ENCODE measurements at places on chromosomes 7 and 10.

DNA sequence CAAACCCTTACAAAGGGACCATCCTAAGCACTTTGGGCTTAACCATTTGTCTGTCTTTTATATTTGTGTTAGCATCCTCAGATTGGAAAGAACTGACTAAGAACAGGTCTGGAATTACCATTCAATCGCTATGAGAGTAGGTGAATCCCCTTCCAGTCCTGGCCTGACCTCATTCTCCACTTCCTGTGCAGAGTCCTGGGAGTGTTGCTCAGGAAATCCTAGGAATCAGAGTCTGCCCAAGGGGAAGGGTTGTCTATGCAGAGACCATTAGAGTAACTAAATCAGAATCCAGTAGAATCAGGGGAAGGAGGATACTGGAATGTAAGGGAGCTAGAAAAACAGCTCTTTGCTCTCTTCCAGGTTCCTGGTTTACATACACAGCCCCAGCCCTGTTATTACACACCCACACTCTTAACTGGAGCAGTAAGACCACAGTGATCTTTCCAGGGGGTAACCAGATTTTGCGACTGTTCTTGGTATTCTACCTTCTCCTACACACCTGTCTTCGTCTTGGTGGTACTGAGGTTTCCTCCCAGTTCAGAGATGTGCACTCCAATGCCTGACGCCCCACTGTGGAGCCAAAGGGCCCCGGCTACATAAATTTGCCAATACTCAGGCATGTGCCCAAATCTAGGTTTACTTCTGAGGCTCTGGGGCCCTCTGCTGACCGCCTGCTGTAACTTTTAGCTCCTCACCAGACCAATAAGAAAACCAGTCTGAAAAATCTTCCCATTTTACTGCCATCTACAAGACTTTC lies 103.7 kb downstream of the RNF216 start:
- no peak overlapping the region for H3K27ac ChIP-seq
- no peaks in the 10 kb centered on the region for H3K4me1 ChIP-seq
- H3K4me3 ChIP-seq = no peak overlapping the region
- no peaks in the 10 kb centered on the region for H3K36me3 ChIP-seq
- peak; percentile 34 for DNase-seq

DNA sequence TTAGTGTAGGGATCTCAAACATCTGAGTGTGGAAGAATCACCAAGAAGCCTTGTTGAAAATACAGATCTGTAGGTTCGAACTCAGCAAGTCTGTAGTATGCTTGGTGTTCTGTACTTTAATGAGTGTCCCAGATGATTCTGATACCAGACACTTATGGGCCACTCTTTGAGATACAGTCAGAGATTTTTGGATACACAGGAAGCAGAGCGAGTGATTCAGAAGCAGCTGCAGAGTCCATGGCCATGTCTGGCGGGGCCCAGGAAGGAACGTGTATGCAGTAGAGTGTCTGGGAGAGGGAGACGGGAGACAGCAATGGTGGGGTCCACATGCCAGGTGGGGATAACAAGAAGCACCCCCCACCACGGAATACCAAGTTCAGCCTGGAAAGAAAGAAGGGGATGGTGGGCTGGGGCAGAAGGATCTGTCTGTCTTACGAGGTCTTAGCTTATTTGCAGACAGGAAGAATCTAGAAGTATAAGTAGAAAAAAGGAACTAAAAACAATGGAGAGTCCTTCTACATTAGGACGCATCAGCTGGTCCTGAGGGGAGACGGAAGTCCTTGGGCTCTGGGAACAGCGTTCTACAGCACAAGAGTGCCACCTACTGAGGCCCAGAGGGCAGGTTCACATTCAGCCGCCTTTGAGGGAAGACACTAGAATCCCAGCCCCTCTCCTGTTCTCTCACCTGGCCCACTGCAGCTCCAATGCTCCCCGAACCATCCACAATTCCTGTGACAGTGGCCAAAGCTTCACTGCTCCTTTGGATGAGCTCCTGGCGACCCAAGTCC lies 55.4 kb downstream of the SLC37A3 start:
- no peaks in the 10 kb centered on the region for H3K27me3 ChIP-seq
- peak; percentile 8 for DNase-seq
- peaks cover 10% of the 10 kb centered on the region for H3K36me3 ChIP-seq
- H3K27ac ChIP-seq = no peak overlapping the region

GRCh38 chr7:38574086-38574485 lies 57.1 kb downstream of the AMPH start:
- no peak overlapping the region for H3K4me3 ChIP-seq
- no peak for DNase-seq
- peaks cover 5% of the 10 kb centered on the region for H3K27me3 ChIP-seq
- no peak overlapping the region for H3K27ac ChIP-seq
- no peaks in the 10 kb centered on the region for H3K36me3 ChIP-seq

DNA sequence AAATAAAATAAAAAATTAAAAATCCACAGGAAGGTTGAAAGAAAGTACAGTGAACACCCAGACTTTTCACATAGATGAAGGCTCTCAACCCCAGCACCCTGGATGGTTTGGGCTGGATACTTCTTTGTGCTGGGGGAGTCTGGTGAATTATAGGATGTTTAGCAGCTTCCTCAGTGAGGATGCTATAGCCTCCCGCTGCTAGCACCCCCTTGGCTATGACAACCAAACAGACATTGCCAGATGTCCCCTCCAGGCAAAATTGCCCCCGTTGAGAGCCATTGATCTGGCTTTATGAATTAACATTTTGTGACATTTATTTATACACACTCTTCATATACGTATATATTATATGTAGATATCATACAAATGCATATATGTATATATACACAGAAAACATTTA lies 21.6 kb downstream of the SMKR1 start:
- H3K4me3 ChIP-seq = no peak overlapping the region
- H3K36me3 ChIP-seq = no peaks in the 10 kb centered on the region
- DNase-seq = no peak

- H3K4me1 ChIP-seq = peaks cover 77% of the 10 kb centered on the region
- H3K27ac ChIP-seq = peak overlapping the region; percentile 62
- H3K36me3 ChIP-seq = no peaks in the 10 kb centered on the region
- DNase-seq = peak; percentile 48
- no peaks in the 10 kb centered on the region for H3K27me3 ChIP-seq
These were observed 75.6 kb downstream of the CTBP2 start for GRCh38 chr10:125084614-125085257.

- peaks cover 8% of the 10 kb centered on the region for H3K27me3 ChIP-seq
- no peak overlapping the region for H3K4me3 ChIP-seq
- no peak for DNase-seq
- no peaks in the 10 kb centered on the region for H3K4me1 ChIP-seq
These were observed 183.7 kb downstream of the TRIL start for GRCh38 chr7:28774261-28774988.

GRCh38 chr10:99484626-99485581 lies 47.8 kb upstream of the NKX2-3 start:
- no peak for DNase-seq
- H3K36me3 ChIP-seq = no peaks in the 10 kb centered on the region
- peaks cover 27% of the 10 kb centered on the region for H3K27me3 ChIP-seq
- no peaks in the 10 kb centered on the region for H3K4me1 ChIP-seq
- no peak overlapping the region for H3K27ac ChIP-seq

DNA sequence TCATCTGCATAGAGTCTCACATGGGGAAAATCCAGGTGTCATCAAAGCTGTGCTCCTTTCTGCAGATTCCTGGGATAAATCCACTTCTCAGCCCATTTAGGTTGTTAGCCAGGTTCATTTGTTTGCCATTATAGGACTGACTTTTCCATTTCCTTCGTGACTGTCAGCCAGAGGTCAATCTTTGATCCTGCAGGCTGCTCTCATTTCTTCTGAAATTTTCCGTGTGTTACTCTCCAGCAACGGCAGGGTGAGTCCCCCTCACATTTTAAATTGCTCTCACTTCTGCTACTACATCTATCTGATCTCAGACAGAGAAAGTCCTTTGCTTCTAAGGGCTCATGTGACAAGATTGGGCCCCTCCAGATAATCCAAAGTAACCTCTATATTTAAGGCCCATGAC lies 150.7 kb upstream of the BET1 start:
- no peak overlapping the region for H3K27ac ChIP-seq
- no peak overlapping the region for H3K4me3 ChIP-seq
- H3K4me1 ChIP-seq = no peaks in the 10 kb centered on the region
- no peaks in the 10 kb centered on the region for H3K36me3 ChIP-seq
- DNase-seq = no peak

DNA sequence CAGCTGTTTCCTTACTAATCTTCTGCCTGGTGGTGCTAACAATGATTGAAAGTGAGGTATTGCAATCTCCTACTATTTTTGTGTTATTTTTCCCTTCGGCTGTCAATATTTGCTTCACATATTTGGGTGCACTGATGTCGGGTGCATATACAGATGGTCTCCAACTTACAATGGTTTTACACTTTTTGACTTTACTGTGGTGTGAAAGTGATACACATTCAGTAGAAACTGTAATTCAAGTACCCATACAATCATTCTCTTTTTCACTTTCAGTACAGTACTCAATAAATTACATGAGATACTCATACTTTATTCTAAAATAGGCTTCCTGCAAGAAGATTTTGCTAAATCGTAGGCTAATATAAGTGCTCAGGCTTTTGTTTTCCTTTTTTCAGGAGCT lies 73.2 kb downstream of the RNF216 start:
- H3K36me3 ChIP-seq = peaks cover 24% of the 10 kb centered on the region
- no peak overlapping the region for H3K27ac ChIP-seq
- H3K27me3 ChIP-seq = no peaks in the 10 kb centered on the region

DNA sequence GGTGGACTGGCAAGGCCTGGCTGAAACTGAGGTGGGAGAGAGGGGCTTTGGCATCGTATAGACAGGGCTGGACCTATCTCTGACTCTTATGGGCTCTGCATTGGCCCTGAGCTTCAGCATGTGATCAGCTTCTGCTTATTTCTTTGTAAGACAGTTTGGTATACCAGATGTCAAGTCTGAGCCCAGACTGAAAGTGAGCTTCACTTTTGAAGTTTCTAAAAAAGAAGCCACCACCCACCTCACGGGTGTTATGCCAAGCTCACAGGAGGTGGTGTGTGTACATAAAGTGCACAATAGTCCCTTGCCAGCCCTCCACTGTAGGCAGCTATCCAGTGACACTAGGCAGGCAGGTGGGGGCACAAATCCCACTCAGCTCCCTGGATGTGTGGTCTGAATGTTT lies 68.7 kb upstream of the SEPHS1 start:
- no peak overlapping the region for H3K27ac ChIP-seq
- H3K27me3 ChIP-seq = no peaks in the 10 kb centered on the region
- no peak for DNase-seq
- H3K36me3 ChIP-seq = no peaks in the 10 kb centered on the region
- H3K4me1 ChIP-seq = no peaks in the 10 kb centered on the region
- H3K4me3 ChIP-seq = no peak overlapping the region

- H3K27ac ChIP-seq = peak overlapping the region; percentile 1
- H3K4me1 ChIP-seq = peaks cover 80% of the 10 kb centered on the region
- no peak for DNase-seq
- H3K36me3 ChIP-seq = no peaks in the 10 kb centered on the region
- H3K27me3 ChIP-seq = no peaks in the 10 kb centered on the region
These were observed 13.9 kb downstream of the OSBPL3 start for GRCh38 chr7:24965831-24966708.

DNA sequence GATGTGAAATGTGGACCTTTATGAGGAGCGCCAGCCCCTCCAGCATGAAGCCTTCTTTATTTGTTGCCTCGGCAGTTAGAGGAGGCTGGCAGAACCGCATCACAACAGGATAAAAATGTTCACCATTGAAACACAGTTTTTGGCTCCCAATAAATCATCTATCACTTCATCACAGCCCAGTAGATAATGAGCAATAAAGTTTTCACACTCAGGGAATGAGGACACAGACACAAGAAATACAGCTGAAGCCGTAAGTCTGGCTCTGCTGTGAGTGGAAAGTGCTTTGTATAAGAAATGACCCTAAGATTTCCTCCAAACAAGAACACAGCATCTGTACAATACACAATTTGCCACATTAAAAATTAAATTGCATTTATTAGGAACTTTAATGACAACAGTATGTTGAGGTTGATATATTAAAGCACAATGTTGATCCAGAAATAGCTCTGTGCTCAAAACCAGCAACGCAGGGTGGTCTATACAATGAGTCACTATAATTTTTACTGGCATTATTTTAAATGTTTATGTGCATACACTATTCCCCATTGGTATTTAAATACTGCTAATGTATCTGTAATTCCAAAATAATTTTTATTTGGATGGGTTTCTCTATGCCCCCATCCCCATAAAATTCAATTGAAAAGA lies 301.8 kb upstream of the MGMT start:
- DNase-seq = no peak
- no peak overlapping the region for H3K4me3 ChIP-seq
- H3K36me3 ChIP-seq = no peaks in the 10 kb centered on the region
- no peaks in the 10 kb centered on the region for H3K27me3 ChIP-seq
- no peak overlapping the region for H3K27ac ChIP-seq
- no peaks in the 10 kb centered on the region for H3K4me1 ChIP-seq

- H3K4me3 ChIP-seq = no peak overlapping the region
- H3K27me3 ChIP-seq = peaks cover 5% of the 10 kb centered on the region
- no peak overlapping the region for H3K27ac ChIP-seq
- no peaks in the 10 kb centered on the region for H3K36me3 ChIP-seq
These were observed 14.9 kb upstream of the GIMAP8 start for GRCh38 chr7:150435390-150436073.

DNA sequence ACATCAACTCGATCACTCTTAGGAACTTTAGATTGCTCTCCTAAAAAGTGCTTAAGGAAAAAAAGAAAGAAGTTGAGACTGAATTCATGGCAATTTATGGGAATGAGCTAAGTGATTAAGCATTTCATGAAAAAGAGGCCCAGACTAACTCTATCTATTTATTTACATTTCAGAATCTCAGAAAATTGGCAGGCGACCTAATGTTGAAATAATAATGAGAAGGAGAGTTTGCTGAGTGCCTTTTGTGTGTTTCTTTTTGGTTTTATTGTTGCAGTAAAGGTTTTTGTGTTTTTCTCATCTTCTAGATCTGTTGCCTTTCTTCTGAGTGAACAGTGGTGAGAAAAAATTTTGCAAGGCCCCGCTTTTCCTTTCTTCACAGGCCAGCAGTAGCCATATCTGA lies 3.8 kb downstream of the GRK5 start:
- no peaks in the 10 kb centered on the region for H3K27me3 ChIP-seq
- DNase-seq = no peak
- peaks cover 17% of the 10 kb centered on the region for H3K4me1 ChIP-seq
- no peak overlapping the region for H3K4me3 ChIP-seq

DNA sequence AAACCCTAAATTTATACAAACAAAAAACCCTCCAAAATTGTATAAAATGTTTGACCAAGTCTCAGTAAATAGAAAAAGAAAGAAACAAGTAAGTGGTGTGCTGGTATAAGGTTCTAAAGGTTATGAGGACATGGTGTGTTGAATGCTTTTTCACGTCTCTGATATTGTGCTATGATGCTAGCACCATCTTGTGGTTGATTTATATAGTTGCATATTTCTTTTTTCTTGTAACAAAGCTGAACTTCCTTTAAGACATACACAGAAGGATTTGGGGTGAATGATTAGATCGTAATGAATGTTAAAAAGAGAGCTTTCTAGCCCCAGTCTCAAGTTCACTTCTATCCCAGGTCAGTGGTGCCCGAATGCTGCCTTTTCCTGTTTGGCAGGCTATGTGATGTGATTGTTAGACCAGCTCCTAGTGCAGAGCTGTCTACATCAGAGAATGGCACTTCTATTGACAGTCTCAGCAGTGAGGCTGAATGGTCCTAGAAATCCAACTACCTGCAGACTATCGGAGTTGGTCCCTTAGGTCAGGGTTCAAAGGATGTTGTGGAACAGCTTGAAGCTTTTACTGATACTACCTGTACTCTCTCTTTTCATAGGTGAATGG lies 25.0 kb downstream of the VTI1A start:
- peaks cover 3% of the 10 kb centered on the region for H3K36me3 ChIP-seq
- peak overlapping the region; percentile 32 for H3K27ac ChIP-seq

- no peak overlapping the region for H3K27ac ChIP-seq
- H3K27me3 ChIP-seq = no peaks in the 10 kb centered on the region
- DNase-seq = no peak
- H3K36me3 ChIP-seq = peaks cover 38% of the 10 kb centered on the region
- H3K4me1 ChIP-seq = no peaks in the 10 kb centered on the region
- no peak overlapping the region for H3K4me3 ChIP-seq
These were observed 27.7 kb upstream of the PRKAR1B start for GRCh38 chr7:754531-755412.
